ENCODE measurements at places on chromosomes 1 and 21.

GRCh38 chr1:179448437-179449149, 82.8 kb downstream of the AXDND1 start:
- no peak for DNase-seq

- no peak for DNase-seq
These were observed 147.2 kb upstream of the ETS2 start for GRCh38 chr21:38658511-38658910.

GRCh38 chr1:22326372-22326915, 125.2 kb upstream of the ZBTB40 start:
- no peak for DNase-seq

DNA sequence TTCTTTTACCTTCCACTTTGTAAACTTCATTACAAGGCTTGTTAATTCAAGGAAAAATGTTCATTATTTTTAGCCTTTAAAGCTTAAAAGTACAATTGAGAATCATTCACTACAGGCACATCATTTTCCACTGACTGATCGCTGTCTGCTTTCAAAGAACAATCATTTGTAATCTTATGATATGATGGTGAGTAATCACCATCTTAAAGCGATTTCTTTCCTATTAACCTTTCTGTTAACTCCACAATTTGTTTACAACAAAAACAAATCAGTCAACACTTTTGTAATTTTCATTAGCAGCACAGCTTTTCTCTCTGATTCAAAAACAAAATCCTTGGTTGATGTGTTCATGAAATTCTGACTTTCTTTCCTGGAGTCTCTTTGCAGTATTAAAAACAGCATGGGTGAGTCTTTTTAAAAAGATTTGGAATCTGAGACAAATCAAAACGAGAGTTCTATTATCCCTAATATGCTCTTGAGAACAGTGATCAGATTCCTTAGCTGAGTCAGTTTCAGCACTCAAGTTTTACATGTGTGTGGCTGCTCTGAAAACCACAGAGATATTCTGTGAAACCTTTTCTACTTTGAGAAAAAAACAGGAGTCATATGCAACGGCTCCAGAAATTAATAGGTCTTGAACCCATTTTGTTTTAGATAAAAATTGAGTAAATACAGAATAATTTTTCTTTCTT, 145.8 kb upstream of the TMPRSS15 start:
- DNase-seq, result no peak

- no peak for DNase-seq
These were observed 872 bp upstream of the PPP2R5A start for GRCh38 chr1:212284332-212284743.

DNA sequence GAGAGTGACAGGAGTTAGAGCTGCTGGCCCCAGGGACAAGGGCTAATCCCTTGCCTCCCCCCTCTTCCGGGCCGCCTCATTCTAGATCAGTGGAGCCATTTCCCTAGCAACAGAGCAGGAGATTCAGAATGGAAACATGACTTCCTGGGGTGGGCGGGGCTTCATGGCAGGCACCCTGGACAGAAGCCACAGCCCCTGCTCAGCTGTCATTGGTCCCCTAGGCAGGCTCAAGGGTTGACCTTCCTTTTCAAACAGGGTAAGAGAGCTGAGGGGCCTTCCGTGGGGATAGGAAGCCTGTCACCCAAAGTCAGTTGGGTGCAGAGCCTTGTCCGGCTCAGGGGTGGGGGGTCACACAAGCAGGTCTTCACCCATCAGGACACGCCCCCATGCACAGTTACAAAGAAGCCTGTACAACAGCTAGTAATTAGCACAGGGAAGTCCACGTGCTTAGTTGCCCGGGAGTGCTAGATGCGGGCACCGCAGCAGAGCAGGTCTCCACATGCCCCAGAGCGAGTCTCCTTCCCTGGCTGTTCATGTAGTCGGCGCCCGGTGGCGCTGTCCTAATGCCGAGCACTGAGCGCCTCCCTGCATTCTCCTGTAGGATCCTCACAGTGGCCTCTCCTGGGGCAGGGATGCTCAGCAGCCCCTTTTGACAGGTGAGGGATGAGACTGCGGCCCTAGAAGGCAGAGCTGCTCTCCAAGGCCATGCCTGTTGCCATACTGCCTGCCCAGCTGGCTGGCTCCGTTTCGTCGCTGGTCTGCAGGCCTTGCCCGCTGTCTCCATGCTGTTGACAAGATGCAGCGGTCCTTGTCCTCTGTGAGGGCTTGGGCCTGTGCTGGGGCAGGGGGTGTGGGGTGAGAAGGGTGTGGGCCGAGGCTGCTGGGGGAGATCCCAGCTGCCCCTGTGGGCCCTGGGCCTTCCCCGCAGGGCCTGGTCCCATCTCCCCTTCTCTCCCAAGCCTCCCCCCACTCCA, 5.1 kb downstream of the TMEM201 start:
- no peak for DNase-seq

DNA sequence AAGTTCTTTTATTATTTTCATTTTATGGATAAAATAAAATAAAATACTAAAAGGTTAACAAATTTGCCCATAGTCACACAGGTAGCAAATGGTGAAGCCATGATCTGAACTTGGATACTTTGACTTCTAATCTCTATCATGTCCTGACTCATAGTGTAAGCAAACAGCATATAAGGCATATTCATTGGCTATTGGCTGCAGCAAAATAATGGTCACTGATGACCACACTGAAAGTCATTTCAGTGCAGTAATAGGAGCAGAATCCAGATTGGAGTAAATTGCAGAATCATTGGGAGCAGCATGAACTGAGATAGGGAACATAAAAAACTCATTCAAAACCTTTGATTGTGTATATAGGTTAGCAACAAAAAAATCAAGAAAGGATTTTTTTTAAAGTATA, 262.9 kb downstream of the PLA2G4A start:
- no peak for DNase-seq

- no peak for DNase-seq
These were observed 34.7 kb downstream of the VPS26C start for GRCh38 chr21:37232274-37233018.

GRCh38 chr1:236868625-236869467, 73.8 kb downstream of the MTR start:
- DNase-seq, result no peak

- no peak for DNase-seq
These were observed 555.0 kb upstream of the PLXNA2 start for GRCh38 chr1:208799186-208799585.

DNA sequence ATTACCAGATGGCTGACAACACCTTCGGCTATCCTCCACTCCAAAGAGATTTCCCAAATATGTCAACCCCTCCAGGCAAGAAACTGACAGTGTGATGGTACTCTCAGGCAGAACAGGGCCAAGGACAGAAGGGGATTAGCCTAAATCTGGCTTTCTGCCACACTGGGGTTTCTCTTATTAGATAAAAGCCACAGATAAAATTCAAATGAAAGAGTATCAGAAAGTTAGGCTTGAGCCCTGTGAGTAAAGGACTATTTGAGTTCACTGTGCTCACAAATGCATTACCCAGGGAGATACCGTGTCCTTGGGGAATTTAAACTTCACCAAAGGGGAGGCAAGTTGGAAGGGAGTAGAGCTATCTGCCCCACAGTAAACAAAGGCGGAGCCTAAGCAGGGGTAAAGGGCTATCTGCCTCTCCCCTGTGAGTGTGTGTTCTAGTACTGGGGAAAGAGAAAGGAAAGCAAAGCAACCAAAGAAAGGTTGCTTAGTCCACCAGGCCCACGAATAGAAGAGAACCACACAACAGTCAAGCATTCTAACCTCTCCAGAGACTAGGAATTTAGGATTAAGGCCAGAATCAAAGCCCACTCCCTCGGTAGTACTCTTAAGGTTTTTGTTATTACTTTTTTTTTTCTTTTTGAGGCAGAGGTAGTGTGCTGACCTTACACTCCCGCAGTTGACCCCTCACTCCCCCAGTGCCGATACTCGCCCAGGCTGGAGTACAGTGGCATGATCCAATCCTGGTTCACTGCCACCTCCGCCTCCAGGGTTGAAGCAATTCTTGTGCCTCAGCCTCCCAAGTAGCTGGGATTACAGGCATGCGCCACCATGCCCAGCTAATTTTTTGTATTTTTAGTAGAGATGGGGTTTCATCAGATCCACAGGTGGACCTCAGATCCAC, 12.7 kb downstream of the TPM3 start:
- no peak for DNase-seq

DNA sequence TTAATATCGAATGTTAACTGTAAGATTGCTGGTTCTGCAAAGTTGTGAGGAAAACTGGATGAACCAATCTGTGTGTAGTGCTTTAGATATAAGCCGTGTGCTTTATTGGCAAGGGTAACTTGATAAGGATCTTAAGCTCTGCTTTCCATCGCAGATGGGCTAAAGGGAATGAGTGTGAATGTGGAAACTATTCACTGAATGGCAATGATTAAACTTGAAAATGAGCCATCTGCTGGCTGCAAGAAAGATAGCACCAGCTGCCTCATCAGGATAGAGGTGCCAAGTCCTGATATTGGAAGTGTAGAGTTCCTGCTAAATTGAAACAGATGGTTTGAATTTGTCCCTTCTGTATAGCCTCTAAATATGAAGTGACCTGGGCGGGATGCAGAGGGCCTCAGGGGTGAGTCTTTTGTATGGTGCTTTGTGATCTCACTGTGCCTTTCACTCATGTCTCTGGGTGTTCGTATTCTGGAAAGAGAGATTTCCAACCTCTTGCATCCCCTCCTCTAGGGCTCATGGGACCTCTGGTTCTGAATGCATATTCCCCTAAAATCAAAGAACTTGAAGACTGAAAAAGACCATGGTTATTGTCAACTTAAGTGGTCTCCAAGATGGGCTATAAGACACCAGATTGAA, 9.2 kb downstream of the FCRL3 start:
- DNase-seq, result no peak

DNA sequence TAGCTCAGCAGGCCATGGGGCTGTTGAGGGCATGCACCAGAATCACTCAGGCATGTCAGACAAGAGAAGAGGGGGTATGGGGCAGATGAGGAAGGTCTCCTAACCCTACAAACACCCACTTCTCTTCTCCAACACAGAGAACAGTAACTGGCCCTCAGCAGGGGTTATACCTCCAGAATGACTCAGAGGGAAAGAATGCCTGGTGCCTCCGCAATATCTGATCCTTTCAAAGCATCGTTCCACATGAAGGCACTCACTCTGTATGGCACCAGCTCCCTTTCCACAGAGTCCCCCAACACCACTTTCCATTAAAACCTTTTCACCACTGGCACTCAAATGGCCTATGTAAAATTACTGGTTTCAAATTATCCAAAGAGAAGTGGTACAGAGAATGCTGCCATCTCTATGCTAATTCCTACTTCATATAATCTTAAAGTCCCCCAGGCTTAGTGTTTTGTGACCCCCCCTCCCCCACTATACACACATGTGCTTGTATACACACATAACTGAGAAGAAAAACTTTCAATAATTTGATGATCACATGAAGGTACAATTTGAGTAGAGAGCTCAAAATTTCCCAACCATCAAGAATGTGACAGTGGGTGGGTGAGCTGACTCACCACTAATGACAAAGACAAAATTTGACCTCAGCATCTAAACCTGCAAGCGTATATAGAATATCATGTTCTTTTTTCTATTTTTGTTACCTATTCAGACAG, 91.5 kb downstream of the SIPA1L2 start:
- no peak for DNase-seq

- no peak for DNase-seq
These were observed 87.5 kb upstream of the SGIP1 start for GRCh38 chr1:66446261-66447001.

DNA sequence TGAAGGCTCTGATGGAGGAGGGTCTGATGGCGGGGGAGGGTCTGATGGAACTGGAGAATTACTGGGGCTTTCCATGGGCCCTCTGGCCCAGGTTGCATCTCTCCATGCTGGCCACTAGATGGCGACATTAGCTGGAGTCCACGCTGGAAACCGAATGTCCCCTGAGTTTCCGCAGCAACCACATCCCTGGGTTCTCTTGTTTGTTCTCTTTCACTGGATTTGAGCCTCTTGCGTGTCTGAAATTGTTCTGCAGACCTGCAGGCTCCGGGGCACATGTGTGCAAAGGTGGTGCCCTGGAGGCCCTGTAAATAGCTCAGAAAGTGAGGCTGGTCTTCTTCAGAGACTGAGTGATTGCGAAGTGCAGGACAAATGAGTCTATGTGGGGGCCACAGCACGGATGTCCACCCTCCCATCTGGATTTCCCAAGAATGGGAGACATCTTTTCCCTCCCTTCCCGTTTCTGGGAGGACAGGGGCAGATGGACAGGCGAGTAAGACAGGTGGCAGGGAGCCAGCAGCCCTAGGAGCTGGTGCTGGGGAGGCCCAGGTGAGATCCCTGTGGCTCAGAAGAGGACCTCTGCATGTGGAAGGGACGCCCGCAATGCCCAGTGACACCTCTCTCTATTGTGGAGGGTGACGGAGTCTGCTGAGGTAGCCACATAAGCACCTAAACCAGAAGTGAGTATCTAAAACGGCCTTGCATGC, 73.2 kb upstream of the ABCG1 start:
- peak; percentile 35 for DNase-seq

DNA sequence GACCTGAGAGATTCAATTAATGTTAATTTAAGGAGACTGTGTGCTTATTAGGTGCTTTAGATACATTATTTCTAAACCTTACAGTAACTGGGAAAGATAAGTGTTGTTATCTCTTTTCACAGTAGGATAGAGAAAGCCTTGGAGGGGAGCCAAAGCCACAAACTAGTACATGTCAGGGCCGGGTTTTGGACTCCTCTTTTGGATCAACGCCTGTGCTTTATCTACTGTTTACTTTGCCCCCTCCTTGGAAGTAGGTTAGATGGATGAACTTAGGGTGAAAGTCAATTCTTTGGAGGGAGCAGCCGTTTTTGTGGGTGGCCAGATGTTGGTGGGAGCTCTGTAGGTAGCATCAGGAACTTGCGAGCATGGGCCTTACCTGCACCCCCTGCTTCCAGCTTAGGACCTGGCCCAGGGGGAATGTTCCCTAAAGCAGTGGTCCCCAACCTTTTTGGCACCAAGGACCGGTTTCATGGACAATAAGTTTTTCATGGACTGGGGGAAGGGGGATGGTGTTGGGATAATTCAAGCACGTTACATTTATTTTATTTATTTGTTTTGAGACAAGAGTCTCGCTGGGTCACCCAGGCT, 1.7 kb downstream of the HHAT start:
- DNase-seq, result no peak

GRCh38 chr21:36125512-36126207, 9.2 kb upstream of the CBR3 start:
- no peak for DNase-seq

- DNase-seq, result no peak
These were observed 5.7 kb upstream of the CHD5 start for GRCh38 chr1:6185635-6186382.

- DNase-seq, result no peak
These were observed 46.4 kb upstream of the POFUT2 start for GRCh38 chr21:45334134-45334533.

- DNase-seq, result no peak
These were observed 7.5 kb upstream of the DAB1 start for GRCh38 chr1:57431400-57431799.

DNA sequence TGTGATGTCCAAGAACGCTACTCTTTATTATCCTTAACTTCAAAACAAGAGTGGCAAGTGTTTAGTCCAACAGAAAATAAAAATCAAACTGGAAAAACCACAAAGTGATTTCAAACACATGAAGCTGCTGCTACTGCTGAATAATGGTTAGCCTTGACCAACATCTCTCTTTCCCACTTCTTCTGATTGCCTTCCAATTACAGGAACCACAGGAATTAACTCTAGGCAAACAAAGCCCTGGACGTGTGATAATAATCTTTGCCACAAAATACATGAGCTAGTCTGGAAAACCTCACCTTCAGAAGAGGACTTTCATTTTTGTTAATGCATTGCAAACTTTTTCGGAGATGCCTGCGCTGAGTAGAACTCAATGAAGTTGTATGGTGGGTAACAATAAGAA, 48.6 kb upstream of the COL11A1 start:
- DNase-seq, result no peak
